Activated naive CD4-positive, alpha-beta T cell treated with anti-CD3 and anti-CD28 coated beads, Interleukin-2, amount 10 ng/mL, durations not matched to agents 7 days and 5 days (primary cell): ENCODE measurements at places on chromosomes 4 and X.

- no peak for DNase-seq
Measured at GRCh38 chrX:155022585-155022984, at the start of gene F8. F8 (minus strand) TSS chrX:155022723; CDS start chrX:155022552, 171 bp downstream.

- no peak for DNase-seq
Measured at GRCh38 chr4:130640592-130640991, 1544.6 kb downstream of the C4orf33 start.

DNA sequence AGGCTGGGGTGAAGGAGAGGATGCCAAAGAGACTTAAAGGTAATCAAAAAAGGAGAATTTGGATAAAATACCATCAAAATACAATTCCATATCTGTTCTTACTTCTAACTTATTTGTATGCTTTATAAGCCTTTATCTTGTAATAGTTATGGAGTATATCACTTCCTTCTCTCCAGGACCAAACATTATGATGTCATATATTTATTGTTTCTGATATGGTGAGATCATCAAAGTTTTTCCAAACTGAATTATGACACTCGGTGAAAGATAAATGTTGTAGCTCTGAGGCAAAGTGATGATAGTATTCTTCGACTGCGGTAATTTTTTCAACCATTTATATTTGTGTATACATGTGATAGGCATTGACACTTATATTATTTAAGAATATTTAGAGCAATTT, 619.3 kb upstream of the TECRL start:
- DNase-seq, result no peak

GRCh38 chrX:117215683-117216082, 752.9 kb upstream of the CT83 start:
- no peak for DNase-seq

GRCh38 chr4:26126994-26127393, 193.8 kb upstream of the RBPJ start:
- no peak for DNase-seq

DNA sequence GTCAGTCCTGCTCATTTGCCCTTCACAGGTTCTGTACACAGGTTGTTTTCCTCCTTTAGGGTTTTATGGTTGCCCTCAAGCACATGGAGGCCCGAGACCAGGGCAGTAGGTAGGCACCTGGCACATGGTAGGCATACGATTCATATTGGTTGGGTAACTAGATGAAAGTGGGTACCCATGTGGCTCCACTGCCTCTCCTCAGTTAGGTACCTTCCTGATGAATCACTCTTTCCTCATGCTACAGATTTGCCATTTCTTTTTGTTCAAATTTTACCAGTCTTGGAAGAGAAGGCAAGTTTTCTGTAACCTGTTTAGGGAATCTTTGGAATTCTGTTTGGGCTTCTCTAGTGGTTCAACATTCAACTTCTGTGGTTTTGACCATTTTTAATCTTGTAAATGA, 121.3 kb downstream of the FHIP1A start:
- no peak for DNase-seq

DNA sequence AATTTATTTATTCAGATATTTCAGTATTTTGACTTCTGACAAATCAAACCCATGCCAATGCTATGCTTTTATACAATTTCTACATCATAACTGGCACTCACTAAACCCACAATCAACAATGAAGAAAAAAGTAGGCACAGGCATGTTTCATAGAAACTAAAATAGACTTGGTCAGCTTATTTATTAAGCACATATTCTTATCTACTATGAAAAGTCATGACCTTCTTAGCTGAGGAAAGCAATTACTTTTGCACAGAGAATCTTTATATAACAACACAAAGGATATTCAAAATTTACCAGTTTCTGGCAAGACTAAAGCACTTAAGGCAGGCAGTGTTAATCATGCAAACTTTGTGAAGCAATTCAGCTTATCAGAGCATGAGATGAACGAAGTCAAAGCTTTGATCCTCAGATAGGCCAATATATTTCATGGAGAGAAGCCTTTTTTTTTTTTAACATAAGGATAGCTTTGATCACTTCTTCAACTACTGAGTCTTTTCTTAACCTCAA, 490.6 kb downstream of the INPP4B start:
- no peak for DNase-seq

DNA sequence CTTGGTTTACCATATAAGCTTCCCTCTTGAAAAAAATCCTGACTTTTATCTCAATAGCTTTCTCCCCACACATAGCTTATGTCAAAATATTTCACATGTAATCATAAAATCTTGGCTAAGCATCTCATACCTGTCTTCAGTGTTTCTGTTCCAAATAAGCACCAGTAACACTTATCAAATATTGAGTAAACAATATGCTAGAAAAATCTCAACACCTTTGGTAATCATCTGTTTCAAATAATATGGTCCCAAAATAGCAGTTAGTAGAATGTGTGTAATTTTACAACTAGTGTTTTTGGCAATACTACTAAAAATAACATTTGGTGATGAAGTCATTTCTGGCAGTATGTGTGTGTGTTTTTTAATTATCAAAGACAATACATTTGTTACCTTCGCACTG, 2138.2 kb downstream of the PCDH7 start:
- DNase-seq, result no peak

- no peak for DNase-seq
Measured at GRCh38 chr4:48102303-48102702, 31.7 kb downstream of the TXK start.

- peak; percentile 86 for DNase-seq
Measured at GRCh38 chrX:20442597-20442996, 175.9 kb upstream of the RPS6KA3 start.

GRCh38 chrX:150768132-150768485, 74.9 kb downstream of the MTMR1 start:
- no peak for DNase-seq

DNA sequence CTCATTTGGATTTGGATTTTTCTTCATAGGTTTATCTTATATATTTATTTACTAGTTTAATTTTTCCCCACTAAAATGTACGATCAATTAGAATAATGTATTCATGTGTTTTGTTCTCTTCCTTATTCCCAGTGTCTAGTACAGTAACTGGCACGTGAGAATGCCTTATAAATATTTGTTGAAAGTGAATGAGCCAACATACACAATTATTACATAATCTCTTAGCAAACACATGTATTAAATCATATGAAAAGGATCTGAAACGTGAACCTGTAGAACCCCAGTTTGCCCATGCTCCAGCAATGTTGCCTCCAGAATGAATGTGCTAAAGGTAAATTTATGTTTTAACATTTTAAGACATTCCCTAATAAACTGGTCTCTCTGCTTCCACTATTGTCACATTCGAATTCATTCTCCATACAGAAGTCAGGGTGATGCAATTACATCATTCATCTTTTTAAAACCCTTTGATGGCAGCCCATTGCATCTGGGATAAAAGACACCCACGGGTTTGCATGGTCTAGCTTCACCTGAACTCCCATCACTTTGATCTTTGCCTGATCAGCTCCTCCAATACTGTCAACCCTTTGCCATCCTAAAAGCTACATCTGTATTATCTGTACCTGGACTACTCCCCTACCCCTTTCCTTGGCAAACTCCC, 30.7 kb upstream of the AREG start:
- DNase-seq, result no peak

GRCh38 chr4:182536221-182536811, 293.1 kb downstream of the TENM3 start:
- no peak for DNase-seq

DNA sequence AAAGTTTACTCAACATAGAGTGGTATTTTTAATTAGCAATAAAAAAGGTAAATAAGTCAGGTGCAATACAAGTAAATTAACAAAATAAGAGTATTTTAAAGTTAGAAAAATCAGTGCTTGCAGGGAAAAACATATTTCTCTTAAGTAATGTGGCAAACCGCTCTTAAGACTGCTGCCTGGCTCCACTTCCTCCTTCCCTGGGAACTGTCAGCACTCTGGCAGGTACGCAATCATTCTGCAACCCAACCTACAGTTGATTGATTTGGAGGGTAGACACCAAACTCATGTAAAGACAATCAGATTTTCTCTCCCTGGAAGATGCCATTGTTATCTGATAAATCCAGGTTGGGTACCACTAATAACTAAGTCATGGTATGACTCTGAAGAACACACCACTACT, 63.9 kb downstream of the PPP3CA start:
- DNase-seq, result no peak

DNA sequence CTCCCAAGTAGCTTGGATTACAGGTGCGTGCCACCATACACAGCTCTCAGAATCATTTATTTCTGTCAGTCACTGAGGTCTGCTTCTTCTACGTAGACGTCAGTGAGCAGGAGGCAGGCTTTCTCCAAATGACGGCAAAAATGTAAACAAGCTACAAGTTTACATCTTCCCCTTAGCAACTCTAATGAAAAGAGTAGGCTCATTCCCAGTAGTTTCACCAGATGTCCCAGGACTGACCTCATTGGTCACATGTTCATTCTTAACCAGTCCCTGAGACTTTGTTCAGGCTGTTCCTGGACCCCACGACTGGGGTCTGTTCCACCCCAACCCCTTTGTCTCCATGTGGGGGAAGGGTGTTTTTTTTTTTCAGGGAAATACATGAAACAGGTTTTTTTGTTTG, 67.1 kb downstream of the TENM3 start:
- no peak for DNase-seq

DNA sequence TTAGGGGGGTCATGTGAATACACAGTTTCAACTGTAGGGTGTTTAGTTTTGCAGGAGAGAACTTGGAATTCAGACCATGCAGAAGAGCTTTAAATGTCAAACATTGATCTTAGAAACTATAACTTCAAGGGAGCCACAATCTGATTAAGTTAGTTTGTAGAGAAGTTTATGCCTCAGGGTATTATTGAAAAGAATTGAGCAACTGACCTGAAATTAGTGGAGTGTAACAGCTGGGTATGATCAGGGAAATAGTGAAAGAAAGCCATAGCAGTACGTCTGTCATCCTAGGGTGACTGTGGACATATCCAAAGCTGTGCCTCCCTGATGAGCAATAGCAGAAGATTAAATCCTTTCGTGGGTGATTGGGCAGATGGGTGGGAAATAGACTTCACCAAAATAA, 63.8 kb downstream of the FAM47B start:
- DNase-seq, result no peak

DNA sequence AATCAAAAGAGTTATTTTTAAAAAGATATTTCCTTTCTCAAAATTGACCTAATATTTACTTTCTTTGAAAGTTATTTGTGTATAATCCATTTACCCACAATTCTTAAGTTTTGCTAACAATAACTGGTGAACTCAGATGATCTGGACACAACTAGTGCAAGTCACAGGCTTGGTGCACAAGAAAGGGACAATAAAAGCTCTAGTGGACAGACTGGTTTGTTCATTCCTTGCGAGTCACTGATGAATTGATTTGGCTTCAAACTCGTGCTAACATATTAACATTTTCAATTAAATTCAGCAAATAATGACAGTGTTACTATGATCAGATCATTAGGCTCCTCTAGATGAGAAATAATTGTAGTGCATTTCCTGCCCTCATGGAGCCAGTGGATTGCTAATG, 169.2 kb downstream of the BMPR1B start:
- no peak for DNase-seq

DNA sequence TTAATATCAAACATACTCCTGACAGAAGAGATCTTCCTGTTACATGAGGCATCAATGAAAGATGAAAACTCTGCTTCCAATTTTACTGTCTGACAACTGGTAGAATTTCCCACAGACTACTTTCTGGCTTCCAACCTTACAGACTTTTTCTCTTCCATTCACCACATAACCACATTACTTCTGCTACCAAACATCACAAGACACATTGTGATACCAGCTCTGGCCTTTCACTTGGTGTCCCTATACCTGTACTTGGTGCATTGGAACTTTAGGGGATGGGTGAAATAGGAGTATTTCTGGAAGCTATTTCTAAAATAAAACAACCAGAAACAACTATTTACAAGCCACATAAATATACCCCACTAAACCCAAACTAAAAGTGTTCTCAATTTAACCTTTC, 20.5 kb downstream of the AMTN start:
- no peak for DNase-seq

DNA sequence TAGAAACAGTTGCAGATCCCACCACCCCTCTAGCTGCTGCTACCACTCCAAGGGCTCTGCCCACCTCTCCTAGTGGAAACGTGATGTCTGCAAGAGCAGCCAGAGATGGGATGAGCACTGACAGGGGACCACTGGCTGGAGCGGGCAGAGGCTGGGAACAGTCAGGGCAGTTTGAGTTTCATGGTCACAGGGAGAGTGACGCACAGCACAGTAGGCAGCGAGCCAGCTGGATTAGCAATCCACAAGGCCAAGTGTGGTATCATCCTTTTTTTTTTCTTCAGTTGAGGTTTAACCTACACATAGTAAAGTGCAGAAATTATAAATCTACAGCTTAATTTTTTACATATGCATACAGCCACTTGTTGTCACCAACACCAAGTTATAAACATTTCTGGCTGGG, 6.4 kb upstream of the SCML2 start:
- no peak for DNase-seq

DNA sequence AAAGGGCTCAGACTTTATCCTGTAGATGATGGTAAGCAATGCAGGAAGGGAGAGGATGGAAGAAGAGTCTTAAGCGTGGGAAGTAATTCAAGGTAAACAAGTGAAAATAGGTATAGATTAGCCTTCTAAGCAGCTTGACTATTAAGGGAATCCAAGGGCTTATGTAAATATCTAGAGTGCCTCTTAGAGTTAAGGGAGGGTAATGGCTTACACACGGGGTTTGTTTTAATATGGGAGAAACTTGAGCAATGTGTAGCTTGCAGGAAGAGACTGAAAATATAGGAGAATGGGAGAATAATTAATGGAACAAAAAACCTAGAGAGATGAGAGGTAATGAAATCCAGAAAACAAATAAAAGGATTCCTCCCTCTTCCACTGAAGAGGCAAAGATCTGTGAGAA, 12.8 kb upstream of the SAP30 start:
- no peak for DNase-seq

DNA sequence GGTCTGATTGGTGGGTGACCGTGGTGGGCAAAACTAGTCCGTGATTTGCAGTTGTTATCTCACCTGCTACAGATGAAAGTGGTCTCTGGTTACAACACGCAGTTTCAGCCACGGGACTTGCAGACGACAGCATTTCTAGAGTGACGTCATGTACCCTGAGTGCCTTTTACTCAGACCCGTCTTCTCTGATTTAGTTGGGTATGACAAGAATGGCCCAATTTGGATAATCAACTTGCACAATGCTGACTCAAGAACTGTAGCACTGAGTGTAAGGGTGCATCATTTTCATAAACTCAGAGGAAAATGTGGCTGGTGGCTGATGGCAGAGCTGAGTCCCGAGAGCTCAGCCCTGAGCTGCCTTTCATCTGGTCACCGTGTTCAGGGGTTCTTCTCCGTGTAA, 281.4 kb upstream of the FRG1 start:
- no peak for DNase-seq

- DNase-seq, result no peak
Measured at GRCh38 chr4:39563346-39563847, 36.2 kb upstream of the UGDH start.

GRCh38 chrX:148576396-148576795, 76.0 kb downstream of the AFF2 start:
- DNase-seq, result no peak

- peak; percentile 21 for DNase-seq
Measured at GRCh38 chrX:34559325-34559724, 97.8 kb downstream of the TMEM47 start.

GRCh38 chrX:77966361-77966760, 3.1 kb downstream of the PGAM4 start:
- DNase-seq, result no peak
